ENCODE measurements at places on chromosomes 7 and 10. TPM values are rescaled to one million over a fixed set of nuclear protein-coding genes. Genes with fewer than 3 reads are reported as not detected.

Gene UPK3B
- 1.1 TPM for total RNA-seq

Gene A1CF
- not detected for total RNA-seq

Gene SP4
- 55.9 TPM for total RNA-seq

Gene LIPF
- total RNA-seq: not detected

Gene SPDYE9
- not detected for total RNA-seq

Gene TRA2A
- total RNA-seq: 113 TPM

Gene PNLIPRP3
- total RNA-seq: not detected

Gene HOXA13
- not detected for total RNA-seq

Gene HMX3
- not detected for total RNA-seq

Gene GJD4
- not detected for total RNA-seq

Gene GIMAP4
- 60.5 TPM for total RNA-seq

Gene KEL
- 0.16 TPM for total RNA-seq

Gene SEMA4G
- total RNA-seq: 0.45 TPM

Gene HTR5A
- total RNA-seq: not detected

Gene CALML5
- total RNA-seq: not detected

Gene TRPV5
- total RNA-seq: not detected

Gene SPDYE6
- total RNA-seq: not detected

Gene LBX1
- not detected for total RNA-seq

All from activated CD8-positive, alpha-beta memory T cell treated with anti-CD3 and anti-CD28 coated beads, Interleukin-2, amount 10 ng/mL, durations not matched to agents 7 days and 5 days (primary cell).